ENCODE measurements at places on chromosomes 7 and 10. TPM values are rescaled to one million over a fixed set of nuclear protein-coding genes. Genes with fewer than 3 reads are reported as not detected.

Gene FZD8
- total RNA-seq, result 0.35 TPM

Gene HMX2
- total RNA-seq, result 0.58 TPM

Gene AGAP6
- total RNA-seq, result 21.9 TPM

DNA sequence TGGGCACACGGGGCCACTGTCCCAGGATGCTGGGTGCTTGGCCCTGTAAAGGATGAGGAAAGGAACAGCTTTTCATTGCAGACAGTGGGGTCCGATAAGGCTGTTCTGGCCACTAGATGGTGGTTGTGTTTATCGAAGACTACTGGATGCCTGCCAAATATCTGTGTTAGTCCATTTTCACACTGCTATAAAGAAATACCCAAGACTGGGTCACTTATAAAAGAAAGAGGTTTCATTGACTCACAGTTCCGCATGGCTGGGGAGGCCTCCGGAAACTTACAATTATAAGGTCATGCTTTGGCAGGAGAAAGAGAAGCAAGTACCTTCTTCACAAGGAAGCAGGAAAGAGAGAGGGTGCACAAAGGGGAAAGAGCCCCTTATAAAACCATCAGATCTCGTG is 32.2 kb upstream of the GARS1 start:
- H3K36me3 ChIP-seq, result no peaks in the 10 kb centered on the region
- no peak overlapping the region for H3K4me3 ChIP-seq
- no peak overlapping the region for H3K27ac ChIP-seq
- no peak for DNase-seq
- H3K27me3 ChIP-seq, result no peaks in the 10 kb centered on the region

- H3K36me3 ChIP-seq, result no peaks in the 10 kb centered on the region
- H3K4me3 ChIP-seq, result no peak overlapping the region
- no peak for DNase-seq
- no peaks in the 10 kb centered on the region for H3K4me1 ChIP-seq
- H3K27ac ChIP-seq, result no peak overlapping the region
- peaks cover 5% of the 10 kb centered on the region for H3K27me3 ChIP-seq
These were observed 257.0 kb upstream of the RNF32 start for GRCh38 chr7:156383526-156383925.
